ENCODE measurements at places on chromosomes 5 and 9.
A peak's percentile ranks its signal among the peaks of the same experiment; 100 is the strongest.

GRCh38 chr9:127634021-127634420 is 21.9 kb downstream of the STXBP1 start:
- DNase-seq, result peak; percentile 7

DNA sequence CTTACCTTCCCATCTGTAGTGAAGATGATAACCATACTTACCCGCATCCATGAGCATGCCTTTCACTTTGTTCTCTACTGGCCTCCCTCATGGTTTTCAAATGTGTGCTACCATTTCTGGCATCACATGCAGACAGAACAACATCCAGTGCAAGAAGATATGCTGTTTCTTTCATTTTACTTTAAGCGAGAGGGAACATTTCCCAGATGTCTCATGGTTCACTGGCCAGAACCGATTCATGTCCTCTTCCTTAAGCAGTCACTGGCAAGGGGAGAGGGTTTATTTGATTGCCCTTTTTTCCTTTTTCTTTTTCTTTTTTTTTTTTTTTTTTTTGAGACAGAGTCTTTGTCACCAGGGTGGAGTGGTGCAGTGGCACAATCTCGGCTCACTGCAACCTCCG is 37.7 kb downstream of the ARRDC3 start:
- DNase-seq, result no peak

DNA sequence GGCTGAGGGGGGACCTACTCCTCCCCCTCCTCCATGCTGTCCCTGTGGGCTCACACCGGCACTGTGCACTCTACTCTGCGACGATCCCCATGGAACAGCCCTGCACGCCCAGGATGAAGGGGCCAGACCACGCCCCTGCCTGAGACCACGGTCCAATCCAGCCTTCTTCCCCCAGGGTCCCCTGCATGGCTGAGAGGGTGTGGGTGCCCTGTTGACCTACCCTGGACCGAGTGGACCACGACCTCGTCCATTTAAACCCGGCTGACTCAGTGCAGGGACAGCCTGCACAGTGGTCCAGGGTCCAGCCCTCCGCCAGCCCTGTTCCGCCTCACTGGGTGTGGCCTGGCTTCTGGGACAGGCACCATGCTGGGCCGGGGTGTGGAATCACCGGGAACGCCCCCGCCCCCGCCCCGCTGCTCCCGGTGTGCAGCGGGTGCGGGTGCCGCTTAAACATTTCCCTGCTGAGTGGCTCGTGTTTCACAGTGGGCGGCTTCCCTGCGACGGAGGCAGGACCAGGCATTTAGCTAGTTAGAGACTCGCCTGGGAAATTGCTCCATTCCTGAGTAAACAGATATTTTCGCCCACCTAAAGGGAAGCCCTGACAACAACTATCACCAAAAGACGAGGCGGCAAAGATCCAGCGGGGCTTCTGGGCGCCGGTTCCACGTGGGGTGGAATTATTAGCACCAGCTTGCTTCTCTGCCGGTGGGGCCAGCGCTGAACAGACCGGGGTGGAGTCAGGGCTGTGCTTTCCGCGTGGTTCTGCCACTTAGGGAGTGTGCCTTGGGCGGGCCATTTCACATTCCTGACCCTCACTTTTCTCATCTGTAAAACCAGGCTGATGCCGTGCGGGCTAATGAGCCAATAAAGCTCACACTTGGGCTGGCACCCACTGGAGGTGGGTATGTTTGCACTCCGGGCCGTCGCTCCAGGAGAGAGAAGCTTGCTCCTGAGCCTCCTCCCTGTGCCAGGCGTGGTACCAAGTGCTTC is 22.6 kb downstream of the DBH start:
- peak; percentile 15 for DNase-seq

GRCh38 chr5:142644640-142645361 is 41.1 kb downstream of the FGF1 start:
- peak; percentile 96 for DNase-seq

- DNase-seq, result no peak
Measured at GRCh38 chr5:112681481-112681908, 56.2 kb upstream of the APC start.

- no peak for DNase-seq
Measured at GRCh38 chr5:40001796-40002195, 577.0 kb upstream of the DAB2 start.

GRCh38 chr9:20361656-20362570 is 260.4 kb downstream of the MLLT3 start:
- DNase-seq, result no peak

- no peak for DNase-seq
Measured at GRCh38 chr5:111735583-111736270, 21.3 kb downstream of the NREP start.

DNA sequence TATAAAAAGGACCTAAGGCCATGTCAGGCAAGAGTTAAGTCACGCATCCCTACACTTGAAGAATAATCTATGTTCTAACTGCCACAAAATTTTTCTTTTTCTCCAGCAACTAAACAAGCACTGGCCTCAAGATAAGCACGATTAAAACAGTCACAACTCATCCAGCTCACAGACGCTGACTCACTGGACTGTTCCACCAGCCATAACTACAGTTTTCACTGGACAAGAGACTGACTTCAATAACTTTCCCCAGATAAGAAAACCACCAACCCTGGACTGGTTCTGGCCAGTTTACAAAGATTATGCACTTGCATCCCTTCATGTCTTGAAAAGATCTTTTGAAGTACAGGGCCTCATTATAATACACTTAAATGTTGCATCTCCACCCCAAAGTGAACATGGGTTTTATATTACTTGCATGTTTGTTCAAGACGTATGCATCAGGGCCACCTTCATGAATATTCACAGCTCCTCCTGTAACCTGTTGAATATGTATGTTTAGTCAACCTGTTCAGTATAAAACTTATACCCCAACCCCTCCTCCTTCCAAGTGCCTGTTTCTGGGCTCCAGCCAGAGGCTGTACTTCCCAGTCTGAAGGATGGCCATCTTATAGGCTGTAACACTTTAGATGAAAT is 129.3 kb upstream of the EPB41L4A start:
- no peak for DNase-seq

- DNase-seq, result peak; percentile 23
Measured at GRCh38 chr9:34929506-34930102, 28.5 kb upstream of the PHF24 start.

DNA sequence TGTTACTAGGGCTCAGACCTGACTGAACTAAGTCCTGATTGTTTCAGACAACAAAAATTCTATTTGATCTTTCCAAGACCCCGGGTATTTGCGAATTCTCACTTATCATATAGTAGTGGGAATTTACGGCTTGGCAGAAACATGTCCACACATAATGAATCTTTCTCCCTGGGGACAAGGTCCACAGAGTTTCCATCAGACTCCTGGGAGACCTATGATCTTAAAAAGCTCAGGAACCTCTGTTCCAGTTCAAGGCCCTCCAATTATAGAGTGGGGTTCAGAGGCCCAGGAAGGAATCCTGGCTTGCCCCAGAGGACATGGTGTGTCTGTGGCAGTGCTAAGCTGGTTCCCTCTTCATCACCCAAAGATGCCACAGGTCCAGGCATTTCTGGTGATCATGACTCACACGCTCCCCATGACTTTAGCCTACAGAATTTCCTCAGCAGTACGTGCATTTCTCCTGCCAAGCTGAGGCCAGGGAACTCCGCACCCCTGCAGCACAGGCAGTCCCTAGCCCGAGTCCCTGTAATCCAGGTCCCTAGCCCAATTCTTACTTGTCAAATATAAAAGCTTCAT is 12.6 kb downstream of the RAPGEF1 start:
- no peak for DNase-seq

- no peak for DNase-seq
Measured at GRCh38 chr5:54021431-54022164, 288.8 kb downstream of the ARL15 start.

GRCh38 chr5:13739479-13739878 is 205.0 kb downstream of the DNAH5 start:
- no peak for DNase-seq

- no peak for DNase-seq
Measured at GRCh38 chr5:133612249-133612860, at the start of gene FSTL4. Gene FSTL4 (minus strand): TSS chr5:133612541.

All from HCT116 (cell line).